ENCODE measurements at places on chromosomes 1 and 21.

DNA sequence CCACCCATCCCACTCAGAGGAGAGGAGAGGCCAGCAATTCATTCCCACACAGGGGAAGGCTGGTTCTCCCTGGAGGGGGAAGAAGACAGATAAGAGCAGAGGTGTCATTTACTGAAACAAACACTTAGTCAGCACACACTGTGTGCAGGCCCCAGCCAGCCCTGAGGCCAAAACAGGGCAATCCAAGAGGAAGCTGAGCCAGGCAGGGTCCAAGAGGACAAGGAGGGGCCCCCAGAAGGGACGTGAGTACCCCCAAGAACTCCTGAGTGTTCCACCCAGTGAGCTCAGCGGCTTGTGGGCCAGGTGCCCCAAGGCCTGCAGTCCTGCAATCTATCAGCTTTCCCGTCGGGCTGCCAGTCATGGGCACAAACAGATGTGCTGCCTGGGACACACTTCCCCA lies 15.8 kb downstream of the ADGRB2 start:
- DNase-seq, result no peak

- no peak for DNase-seq
Measured at GRCh38 chr1:9293241-9293532, 493 bp downstream of the SPSB1 start.

DNA sequence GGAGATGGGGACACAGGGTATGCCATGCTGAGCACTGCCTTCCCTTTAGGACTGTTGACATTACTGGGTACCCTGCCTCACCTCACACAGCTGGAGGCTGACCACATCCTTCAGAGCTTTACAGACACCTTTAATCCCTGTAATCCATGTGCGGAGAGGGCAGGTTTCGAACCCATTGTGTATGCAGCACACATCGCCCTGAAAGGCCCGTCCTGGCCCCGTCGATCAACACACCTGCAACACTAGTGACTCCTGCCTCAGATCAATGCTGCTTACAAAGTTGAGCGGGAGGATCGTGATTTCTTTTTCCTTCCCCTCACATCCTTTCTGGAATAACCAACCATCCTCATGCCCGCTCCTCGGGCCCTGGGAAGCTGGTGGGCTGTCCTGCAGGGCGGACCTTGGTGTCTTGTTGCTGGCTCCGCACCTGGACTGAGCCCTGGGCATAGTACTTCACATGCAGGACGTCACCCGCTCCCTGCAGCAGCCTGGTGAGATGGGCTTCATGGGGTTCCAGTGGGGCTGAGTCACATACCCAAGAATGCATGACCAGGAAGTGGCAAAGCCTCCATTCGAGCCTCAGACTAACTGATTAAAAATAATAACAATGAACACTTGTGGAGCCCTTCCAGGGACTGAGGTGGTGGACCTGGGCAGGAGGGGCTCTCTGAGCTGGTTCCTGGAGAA lies 403.6 kb downstream of the PTPRU start:
- DNase-seq, result no peak

GRCh38 chr1:177170756-177171535 lies at the start of gene BRINP2:
Gene BRINP2 (plus strand): TSS chr1:177170958. CDS start chr1:177229877, 58,919 bp downstream.
- DNase-seq, result peak; percentile 61

DNA sequence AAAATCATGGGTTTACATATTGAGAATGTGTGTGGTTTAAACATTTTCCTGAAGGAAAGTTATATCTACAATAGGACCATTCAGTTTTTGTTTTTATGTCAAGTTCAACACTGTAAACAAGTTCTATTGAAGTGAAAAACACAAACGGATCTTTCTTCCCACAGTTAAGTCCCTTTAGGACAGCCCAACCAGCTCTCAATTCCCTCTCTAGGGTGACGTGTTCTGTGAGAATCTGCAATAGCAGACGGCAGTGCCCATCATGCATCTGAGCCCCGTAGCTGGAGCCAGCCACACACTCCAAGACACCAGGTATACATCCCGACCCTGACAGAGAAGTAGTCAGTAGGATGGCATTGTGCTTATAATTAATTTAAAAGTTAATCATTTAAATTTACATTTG lies 26.3 kb upstream of the IVNS1ABP start:
- no peak for DNase-seq

DNA sequence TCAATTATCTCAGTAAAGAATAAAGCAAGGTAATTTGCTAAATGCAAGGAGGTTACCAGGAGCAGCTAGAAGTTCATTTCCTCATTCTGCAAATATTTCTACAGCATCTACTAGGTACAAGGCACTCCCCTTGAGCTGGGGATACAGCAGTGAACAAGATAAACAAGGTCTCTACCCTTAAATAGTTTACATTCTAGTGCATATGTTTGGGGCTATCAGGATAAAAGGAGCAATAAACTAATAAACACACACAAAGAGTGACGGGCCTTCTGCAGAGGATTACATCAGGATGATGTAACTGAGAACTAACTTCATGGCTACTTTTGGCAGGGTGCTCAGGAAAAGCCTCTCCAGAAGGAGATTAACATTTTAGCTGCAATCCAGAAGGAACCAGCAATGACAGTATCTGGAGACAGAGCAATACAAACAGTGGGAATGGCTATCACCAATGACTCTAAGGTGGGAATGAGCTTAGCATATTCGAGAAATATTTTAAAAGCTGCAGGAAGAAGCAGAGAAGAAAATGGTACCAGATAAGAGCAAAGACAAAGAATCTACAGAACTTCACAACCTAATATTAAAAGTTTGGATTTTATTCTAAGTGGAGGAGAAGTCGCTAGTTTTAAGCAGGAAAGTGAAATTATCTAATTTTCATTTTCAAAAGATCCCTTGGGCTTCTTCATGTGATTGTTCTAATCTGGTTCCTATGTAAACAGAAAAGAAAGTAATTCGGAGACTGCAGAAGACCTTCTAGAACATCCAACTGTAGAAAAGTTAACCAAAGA lies 25.8 kb downstream of the TP53BP2 start:
- DNase-seq, result no peak

- DNase-seq, result peak; percentile 89
Measured at GRCh38 chr1:201530741-201531531, 8.0 kb upstream of the NAV1 start.

DNA sequence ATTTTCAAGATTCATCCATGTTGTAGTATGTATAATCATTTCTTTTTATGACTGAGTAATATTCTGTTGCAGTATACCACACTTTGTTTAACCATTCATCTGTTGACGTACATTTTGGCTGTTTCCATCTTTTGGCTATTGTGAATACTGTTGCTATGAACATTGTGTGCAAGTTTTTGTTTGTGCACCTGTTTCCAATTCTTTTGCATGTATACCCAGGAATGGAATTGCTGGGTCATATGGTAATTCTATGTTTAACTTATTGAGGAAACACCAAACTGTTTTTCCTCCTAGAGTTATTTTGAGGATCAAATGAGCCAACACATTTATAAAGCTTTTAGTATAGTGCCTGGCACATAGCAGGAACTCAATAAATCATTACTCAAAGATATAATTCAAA lies 49.2 kb upstream of the MAN1A2 start:
- no peak for DNase-seq

DNA sequence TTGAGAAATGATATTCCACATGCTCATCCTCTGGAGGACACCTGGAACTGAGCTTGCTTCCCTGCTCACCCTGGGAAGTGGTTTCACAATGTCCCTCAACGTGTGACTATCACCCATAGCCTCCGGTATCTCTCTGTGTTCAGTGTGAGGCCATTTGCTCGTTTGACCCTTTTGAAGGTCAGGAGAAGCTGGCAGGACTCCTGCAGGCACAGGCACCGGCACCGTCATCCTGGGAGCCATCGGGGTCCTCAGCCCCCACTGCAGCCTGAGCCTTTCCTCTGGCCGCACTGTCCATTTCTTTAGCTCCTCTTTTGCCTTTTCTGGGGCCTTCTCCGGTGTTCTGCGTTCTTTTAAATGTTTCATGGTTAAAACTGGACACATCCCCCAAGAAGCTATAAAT lies 159.6 kb upstream of the COL6A1 start:
- DNase-seq, result no peak

- DNase-seq, result no peak
Measured at GRCh38 chr1:40808444-40808843, 24.9 kb downstream of the KCNQ4 start.

GRCh38 chr1:199591468-199591867 lies 436.0 kb upstream of the NR5A2 start:
- DNase-seq, result no peak

GRCh38 chr1:62682531-62682930 lies 5.7 kb downstream of the DOCK7 start:
- DNase-seq, result no peak

- DNase-seq, result no peak
Measured at GRCh38 chr1:183487674-183488442, 15.6 kb downstream of the SMG7 start.

DNA sequence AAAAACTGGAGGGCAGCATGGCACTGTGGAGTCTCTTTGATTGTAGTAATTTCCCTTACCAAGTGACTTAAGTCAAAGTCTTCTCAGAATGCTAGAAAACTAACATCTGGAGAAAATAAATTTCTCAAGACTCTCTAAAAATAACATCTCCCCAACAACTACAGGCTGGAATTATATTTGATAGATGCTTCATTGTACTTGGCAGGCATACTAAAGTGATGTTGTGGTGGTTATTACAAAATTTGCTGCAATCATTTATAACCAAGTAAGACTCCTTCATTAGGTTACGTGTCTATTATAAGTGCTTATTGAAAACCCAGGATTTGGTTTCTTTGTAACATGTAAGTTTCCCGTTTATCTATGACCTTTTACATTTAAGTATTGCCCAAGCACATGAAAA lies 132.9 kb upstream of the NRIP1 start:
- DNase-seq, result no peak

- DNase-seq, result no peak
Measured at GRCh38 chr1:60133000-60133673, 59.6 kb upstream of the C1orf87 start.

DNA sequence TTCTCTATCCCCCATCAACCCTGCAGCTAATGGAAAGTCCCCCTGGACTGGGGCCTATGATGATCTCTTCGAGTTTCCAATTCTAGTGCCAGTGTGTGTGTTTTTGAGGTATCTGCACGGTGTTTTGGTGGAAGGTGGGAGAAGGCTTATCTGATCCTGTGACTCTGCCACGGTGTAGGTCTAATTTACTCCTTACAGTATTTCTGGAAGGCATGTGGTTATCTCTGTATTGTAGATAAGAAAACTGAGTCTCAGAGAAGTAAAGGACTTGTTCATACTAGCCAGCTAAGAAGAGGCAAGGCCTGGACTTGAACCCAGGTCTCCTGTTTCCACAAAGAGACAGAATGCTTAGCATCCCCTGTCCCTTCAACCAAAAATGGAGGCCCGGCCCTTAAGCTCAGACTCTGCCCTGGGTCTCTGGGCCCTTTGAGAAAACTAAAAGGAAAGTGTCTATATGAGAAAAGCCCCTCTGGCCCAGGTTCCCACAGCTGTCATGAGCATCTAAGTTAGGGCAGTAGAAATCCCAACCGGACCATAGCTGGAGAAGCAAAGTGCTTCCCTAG lies 20.3 kb downstream of the RIMS3 start:
- DNase-seq, result no peak

DNA sequence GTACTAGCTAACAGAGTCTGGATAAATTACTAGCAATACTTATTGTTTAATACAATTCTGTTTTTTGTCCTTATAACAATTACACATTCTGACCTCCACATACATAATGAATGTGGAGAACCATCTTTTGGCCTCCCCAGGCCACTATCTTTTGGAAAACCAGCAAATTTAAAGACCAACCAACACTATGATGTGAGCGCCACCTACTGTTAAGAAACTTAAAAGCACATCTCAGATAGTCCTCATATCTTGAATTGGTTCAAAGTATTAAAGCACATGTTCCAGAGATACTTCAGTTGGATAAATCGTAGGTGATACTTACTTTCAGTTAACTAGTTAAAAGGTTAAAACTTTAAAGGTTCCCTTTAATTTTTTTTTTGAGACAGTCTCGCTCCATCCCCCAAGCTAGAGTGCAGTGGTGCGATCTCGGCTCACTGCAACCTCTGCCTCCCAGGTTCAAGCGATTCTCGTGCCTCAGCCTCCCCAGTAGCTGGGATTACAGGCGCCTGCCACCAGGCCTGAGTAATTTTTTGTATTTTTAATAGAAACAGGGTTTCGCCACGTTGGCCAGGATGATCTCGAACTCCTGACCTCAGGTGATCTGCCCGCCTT lies 29.3 kb upstream of the USP1 start:
- no peak for DNase-seq

DNA sequence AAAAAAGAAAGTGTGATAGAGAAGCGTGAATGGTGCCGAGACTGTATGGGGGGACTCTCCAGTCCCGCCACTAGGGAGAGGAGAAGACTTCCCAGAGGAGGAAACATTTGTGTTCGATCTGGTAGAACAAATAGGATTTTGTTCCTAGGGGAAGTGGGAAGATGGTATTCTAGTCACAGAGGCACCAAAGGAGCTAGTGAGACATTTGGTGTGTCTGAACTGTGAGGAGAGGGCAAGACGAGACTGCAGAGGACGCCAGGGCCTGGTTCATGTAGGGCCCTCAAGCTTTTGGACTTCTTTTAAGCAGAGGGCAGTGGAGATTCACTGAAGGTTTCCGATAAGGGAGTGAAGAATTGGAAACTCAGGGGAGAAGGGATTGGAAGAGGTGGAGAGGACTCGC lies 2.9 kb downstream of the BTBD19 start:
- DNase-seq, result no peak

DNA sequence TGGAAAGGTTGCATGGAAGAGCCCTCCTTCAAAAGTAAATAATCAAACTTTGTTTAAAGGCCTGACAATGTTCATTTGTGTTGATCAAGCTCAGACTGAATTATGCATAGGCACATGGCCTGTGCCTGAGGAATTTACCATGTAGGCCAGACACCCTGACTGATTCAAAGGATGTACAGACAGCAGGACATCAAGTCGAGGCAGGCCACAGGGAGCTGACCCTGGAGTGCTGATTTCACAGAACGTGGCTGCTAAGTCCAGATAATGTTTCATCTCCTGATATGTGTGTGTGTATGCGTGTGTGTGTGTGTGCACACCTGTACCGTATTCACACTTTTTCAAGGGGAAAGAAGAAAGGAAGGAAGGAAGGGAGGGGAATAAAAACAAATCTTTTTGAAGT lies 34.1 kb downstream of the NAV1 start:
- DNase-seq, result no peak

DNA sequence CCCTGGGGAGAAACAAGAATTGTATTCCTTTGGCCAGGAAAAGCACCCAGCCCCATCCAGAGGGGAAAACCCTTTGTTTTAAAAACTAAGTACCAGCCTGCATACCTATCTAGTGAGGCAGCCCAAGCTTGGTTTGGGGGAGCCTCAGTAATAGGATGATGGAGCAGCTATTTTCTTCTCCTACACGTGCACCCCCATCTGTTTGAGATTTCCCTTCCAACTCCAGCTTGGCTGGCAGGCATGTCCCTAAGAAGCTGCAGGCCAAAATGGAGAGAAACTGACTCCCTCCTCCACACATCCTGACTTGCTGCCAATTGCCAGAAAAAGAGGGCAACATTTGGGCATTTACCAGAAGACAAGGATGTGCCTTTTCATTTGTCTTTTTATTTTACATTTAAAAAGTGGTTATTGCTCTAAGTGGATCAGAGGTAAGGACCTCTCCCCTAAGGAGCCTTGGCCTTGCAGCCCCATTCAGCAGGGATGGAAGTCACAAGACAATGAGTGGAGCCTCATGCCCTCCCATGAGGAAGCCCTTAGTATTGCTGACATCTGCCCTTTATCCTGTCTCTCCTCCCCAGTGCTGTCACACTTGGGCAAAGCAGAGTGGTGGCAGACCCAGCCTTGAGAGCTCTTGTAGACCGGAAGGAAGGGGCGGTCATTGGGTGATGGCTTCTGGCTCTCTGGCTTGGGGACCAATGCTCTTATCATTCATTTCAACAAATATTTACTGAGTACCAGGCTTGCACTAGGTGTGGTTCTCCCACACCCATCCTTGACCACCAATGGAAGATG lies 8.6 kb downstream of the FNDC5 start:
- DNase-seq, result no peak

- no peak for DNase-seq
Measured at GRCh38 chr1:170663404-170664092, 383 bp upstream of the PRRX1 start.
